Stimulated activated CD8-positive, alpha-beta memory T cell treated with anti-CD3 and anti-CD28 coated beads, Interleukin-4, amount 100 ng/mL, for 24 hours (primary cell): ENCODE measurements at places on chromosomes 16 and 17.
A peak's percentile ranks its signal among the peaks of the same experiment; 100 is the strongest.

DNA sequence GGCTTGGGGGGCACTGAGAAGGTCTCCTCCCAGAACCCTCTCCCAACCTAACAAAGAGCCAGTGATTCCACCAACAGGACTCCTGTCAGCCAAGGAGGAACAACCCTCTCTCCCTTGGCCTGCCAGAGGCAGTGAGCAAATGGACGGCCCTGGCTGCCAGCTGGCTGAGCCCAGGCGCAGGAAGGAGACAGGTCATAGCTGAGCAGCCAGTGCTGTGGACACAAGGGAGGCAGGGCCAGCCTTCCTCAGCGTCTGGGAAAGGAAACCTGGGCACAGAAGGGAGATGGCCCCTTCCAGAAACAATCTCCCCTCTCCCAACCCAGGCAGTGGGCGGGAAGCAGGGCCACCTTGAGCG is 2.1 kb downstream of the MPO start:
- DNase-seq: no peak

- peak; percentile 93 for DNase-seq
These were observed at the start of the genes SDF2 and SUPT6H for GRCh38 chr17:28661635-28662526. TSS of gene SDF2 (minus strand) at chr17:28661906. CDS start at chr17:28661876, 30 bp downstream. TSS of gene SUPT6H (plus strand) at chr17:28662205. CDS start at chr17:28673402, 11,197 bp downstream.

DNA sequence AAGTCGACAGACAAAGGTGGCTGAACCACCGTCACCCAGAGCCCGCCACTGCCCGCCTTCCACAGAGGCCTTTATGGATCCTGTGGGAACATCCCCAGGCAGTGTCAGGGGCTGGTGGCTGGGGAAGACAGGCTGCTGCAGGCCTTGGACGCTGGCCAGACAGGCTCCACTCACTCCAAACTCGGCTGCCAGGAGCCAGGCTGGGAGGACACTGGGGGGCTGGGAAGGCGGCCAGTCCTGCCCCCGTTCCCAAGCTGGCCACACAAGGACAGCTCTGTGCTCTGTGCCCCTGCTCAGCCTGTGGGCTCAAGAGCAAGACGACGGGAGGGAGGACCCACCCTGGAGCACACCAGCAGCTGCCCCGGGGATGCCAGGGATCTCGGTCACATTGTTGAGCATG is 7.6 kb upstream of the LCAT start:
- no peak for DNase-seq

GRCh38 chr17:17793378-17794214 is 43.2 kb downstream of the SREBF1 start:
- DNase-seq: no peak

GRCh38 chr16:66549284-66550131 is at the start of gene TK2:
TSS of gene TK2 (minus strand) at chr16:66550122. CDS start at chr16:66550061, 61 bp downstream.
- DNase-seq: peak; percentile 56

GRCh38 chr17:72254808-72255449 is 134.1 kb downstream of the SOX9 start:
- DNase-seq: no peak

DNA sequence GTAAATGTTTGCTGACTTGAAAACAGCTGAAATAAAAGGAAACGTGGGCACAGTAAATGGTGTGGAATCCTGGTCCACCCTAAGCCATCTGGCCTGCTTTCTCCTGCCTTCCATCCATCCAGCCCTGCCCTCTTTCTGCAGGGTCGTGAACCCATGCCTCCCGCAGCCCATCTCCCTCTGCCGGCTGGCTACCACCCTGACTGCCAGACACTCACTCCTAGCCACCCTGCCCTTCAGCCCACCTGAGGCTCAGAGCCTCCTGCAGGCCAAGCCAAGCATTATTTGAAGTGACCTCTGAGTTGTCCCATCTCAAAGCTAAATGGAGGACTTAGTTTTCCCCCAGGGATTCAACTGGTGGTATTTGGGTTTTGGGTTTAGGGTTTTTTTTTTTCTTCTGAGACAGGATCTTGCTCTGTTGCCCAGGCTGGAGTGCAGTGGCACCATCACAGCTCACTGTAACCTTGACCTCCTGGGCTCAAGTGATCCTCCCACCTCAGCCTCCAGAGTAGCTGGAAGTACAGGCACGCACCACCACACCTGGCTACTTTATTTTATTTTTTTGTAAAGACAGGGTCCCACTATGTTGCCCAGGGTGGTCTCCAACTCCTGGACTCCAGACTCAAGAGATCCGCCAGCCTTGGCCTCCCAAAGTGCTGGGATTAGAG is 8.4 kb downstream of the ZDHHC1 start:
- no peak for DNase-seq

GRCh38 chr16:55301385-55302008 is 22.5 kb upstream of the IRX6 start:
- no peak for DNase-seq

DNA sequence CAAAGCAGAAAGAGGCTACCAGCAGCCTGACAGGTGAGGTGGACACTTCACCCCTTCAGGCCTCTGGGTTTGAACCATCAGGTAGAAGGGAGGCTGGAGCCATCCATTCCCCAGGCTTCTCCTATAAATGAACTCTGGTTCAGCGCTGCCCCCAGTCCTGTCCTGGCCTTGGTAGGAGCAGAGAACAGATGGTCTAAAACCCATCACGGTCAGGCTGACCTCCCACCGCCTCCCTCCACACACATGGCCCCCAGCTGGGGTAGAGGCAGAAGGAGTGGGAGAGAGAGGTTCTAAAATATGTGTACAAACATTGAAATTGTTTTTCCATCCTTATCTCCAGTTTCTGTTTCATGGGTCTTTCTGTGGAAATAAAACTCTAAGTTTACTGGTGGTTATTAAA is 59.7 kb upstream of the DNAJA2 start:
- DNase-seq: no peak

GRCh38 chr17:15481481-15481880 is 14.1 kb upstream of the CDRT4 start:
- no peak for DNase-seq

- no peak for DNase-seq
These were observed 21.6 kb downstream of the CD300LF start for GRCh38 chr17:74691151-74691550.

DNA sequence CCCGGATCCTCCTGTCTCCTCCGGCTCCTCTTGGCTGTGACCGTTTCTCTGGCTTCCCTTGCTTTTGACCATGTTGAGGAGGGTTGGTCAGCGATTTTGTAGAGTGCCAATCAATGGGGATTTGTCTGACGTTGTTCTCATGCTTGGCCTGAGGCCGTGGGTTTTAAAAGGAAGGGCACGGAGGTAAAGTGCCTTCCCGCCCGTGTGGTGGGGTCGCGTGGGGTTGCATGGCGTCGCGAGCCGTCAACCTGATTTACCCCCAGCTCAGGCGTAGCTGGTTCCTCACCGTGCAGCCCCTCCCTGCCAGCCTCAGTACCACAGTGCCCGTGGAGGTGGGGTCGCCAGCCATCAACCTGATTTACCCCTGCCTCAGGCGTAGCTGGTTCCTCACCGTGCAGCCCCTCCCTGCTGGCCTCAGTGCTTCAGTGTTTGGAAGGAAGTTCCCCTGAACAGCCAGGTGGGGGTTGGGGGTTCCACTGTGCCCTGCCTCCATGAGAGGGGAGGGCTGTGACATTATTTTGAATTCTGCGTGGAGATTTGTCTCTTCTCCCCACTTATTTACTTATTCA is 5.0 kb downstream of the TPSAB1 start:
- DNase-seq: no peak

GRCh38 chr17:68674029-68674925 is 73.1 kb upstream of the FAM20A start:
- no peak for DNase-seq

DNA sequence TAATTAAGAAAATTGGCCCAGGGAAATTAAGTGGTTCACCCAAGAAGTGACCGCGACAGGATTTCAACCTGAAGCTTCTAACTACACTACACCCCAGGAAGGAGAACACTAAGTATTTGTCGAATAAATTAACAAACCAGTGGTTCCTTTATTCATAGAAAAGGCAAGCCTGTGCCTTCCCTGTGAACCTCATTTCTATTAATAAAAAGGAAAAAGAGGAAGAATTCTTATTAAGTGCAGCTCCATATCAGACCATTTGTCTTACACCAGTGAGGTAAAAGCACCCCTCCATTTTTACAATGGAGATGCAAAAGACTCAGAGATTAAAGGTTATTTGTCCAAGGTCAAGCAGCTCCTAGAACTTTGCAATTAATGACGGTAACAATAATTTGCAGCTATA is 1.7 kb downstream of the COPS3 start:
- DNase-seq: no peak

DNA sequence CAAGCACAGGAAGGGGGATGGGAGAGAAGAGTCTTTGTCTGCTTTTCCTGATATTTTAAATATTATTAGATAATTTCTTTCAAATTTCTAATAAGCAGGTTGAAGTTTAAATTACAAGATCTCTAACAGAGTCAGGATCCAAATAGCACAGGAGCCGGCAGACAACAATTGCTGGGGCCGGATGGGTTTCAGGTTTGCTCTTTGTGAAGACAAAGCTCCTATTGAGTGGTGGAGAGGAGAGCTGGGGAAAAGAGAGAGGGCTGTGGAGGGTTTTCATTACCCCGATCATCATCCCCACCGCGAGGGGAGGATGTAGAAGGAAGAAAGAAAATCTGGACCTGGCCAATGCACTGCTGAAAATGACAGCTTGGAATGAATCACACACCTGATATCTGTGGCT is 197.3 kb downstream of the SOX9 start:
- DNase-seq: no peak

DNA sequence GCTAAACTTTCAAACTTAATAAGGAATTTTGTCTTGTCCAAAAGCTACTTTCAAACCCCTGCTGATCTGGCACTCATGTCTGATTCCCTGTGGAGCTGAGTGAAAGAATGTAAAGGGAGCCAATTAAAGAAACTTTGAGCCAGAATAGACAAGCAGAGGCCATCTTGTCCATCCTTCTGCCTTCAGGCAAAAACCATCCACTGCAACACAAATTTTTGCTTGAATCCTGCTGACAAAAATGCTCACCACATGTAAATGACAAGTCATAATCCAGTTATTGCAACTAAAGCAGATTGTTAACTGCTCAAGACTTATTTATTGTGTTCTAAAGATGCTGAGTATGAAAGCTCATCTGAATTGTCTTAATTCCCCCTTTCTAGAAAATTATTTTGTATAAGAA is 124.0 kb upstream of the HLF start:
- no peak for DNase-seq

GRCh38 chr17:40646791-40647623 is 611 bp downstream of the SMARCE1 start:
- DNase-seq: no peak

GRCh38 chr16:16052916-16053315 is 103.5 kb downstream of the ABCC1 start:
- no peak for DNase-seq

DNA sequence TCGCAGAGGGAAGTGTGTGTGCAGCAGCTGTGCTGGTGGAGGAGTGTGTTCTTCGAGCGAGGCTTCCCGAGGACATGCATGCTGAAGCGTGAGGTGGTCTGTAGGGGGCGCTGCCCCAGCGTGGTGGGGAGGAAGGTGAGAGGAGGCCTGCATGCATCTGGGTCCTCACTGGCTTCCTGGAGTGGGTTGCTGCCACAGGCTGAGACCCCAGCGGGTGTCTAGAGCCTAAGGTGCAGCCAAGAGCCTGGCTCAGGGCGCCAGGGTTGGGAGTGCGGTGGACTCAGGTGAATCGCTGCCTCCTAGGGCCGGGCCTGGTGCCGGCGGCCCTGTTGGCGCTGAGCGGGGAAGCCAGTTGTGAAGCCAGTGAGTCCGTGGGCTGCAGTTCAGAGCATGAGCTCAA is 7.5 kb upstream of the HSD3B7 start:
- no peak for DNase-seq

DNA sequence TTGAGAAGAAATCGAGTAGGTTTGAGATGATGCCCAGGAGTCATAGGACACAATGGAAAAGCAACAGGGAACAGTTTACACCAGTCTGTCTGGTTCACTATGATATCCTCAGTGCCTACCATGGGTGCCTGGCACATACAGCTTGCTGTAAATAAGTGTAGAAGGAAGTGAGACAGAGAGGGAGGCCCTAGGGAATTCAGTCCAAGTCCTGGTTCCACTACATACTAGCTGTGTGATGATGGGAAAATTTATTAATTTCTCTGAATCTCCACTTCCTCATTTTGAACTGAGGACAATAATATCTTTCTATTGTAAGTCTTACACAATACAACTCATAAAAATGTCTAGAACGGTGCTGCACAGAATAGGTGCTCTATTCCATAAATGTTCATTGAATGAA is 53.3 kb upstream of the LYRM9 start:
- DNase-seq: no peak

- DNase-seq: no peak
These were observed 1.6 kb downstream of the HBA1 start for GRCh38 chr16:177981-178667.

GRCh38 chr17:4082136-4082924 is 60.5 kb downstream of the ZZEF1 start:
- no peak for DNase-seq

DNA sequence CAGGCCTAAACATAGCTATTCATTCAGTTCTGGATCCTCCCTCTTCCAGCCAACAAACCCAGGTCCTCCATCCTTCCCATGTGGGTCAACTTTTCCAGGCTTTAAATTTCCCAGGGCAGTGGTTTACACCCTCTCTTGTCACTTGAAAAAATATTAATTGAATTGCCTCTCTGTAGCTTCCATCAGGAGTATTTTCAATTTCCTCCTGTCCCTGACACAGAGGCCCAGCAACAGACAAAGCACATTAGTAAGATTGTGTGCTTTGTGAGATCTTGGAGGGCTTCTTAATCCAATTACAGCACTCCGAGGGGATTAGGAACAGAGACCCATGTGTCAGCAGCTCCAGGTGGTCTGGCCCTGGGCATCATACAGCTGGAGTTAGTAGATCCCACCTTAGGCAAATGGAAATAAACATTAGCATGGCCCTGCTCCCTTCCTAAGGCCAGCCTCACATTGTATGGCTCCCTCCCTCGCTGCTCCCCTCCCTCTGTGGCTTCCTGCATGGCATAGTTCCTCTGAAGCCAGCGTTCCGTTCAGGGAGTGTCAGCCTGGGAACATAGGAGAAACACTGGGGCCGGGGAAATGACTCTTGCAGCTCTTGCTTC is 132.7 kb upstream of the HSBP1 start:
- DNase-seq: no peak
